Mesendoderm (in vitro differentiated cells): ENCODE measurements at places on chromosomes 1 and 21.

GRCh38 chr1:223135176-223135942 is 7.7 kb downstream of the TLR5 start:
- no peaks in the 10 kb centered on the region for H3K36me3 ChIP-seq
- no peaks in the 10 kb centered on the region for H3K27me3 ChIP-seq
- peaks cover 7% of the 10 kb centered on the region for H3K4me1 ChIP-seq
- H3K4me3 ChIP-seq = no peak overlapping the region
- DNase-seq = no peak

GRCh38 chr21:15908187-15908586 is 178.4 kb downstream of the USP25 start:
- no peaks in the 10 kb centered on the region for H3K4me1 ChIP-seq
- H3K36me3 ChIP-seq = no peaks in the 10 kb centered on the region
- no peak overlapping the region for H3K27ac ChIP-seq
- no peak for DNase-seq
- H3K4me3 ChIP-seq = no peak overlapping the region
- no peaks in the 10 kb centered on the region for H3K27me3 ChIP-seq

DNA sequence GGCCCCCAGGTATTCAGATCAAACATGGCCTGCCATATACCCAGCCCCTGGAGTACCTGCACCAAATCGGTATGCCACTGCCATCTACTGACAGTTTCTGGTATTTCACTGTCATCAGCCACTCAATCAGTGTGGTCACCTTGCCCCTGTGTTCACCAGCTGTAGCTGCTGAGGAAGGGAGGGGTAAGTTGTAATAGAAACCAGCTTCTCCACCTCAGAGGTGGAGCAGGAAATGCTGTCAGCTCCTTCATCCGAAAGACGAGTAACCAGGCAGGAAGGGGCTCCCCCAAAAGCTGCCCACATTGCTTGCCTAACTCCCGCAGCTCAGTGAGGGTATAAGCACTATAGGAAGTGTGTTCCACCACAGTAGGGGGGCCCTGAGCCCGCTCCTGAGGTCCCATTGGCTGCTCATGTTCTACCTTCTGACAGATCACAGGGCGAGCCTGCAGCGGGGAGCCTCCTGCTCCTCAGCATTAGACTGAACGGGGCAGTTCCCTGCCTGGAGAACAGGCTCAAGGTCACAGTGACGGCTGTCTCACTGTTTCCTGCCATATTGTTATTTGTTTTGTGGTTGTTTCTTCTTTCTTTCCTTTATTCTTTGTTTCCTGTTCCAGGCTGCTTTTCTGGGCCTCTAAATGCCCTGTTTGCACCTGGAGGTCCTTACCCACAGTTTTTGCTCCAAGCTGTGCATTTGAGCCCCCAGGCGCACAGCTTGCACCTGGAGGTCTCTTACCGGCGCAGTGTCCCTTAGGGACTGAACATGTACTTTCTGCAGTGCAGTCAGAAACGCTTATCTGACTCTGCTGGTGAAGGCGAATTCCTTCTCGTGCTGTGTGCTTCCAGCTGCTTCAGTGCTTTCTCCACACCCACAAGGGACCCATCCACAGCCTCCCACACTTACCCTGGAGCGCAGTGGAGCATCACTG is 1638.3 kb downstream of the MRPL39 start:
- H3K36me3 ChIP-seq = no peaks in the 10 kb centered on the region
- no peak overlapping the region for H3K4me3 ChIP-seq
- DNase-seq = peak; percentile 89

DNA sequence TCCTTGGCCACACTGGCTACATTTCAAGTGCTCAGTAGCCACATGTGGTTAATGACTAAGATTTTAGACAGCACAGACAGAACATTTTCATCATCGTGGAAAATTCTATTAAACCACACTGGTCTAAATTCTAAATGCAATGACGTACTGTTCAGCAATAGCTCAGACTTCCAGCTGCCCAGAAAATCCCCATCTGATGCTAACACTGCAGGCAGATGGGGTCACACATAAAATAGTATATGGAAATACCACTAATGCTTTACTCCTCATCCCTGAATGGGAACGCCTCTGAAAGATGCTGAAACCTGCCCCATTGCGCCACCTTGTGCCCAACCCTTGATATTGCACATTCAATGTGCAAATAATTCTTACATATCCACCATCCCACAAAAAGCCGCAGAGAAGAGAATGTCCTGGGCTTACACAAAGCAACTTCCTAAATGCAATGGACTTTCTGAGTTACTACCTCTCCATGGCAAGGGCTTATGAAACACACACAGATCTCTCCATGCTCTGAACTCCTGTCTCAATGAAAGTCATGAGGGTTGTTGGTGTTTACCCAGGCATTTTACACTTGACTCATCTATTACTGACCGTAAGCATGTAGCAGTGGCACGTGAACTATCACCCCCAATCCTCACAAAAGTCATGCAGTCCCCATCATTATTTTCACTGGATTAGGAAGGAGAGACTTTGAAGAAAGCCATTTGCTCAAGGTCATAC is 20.3 kb upstream of the SLC5A9 start:
- H3K36me3 ChIP-seq = no peaks in the 10 kb centered on the region
- H3K4me1 ChIP-seq = peaks cover 7% of the 10 kb centered on the region
- H3K27me3 ChIP-seq = no peaks in the 10 kb centered on the region
- DNase-seq = peak; percentile 69
- no peak overlapping the region for H3K27ac ChIP-seq
- no peak overlapping the region for H3K4me3 ChIP-seq

GRCh38 chr1:73411479-73411878 is 786.5 kb downstream of the LRRIQ3 start:
- H3K4me1 ChIP-seq = no peaks in the 10 kb centered on the region
- H3K27ac ChIP-seq = no peak overlapping the region
- no peak overlapping the region for H3K4me3 ChIP-seq
- H3K27me3 ChIP-seq = no peaks in the 10 kb centered on the region
- no peaks in the 10 kb centered on the region for H3K36me3 ChIP-seq
- no peak for DNase-seq

- H3K36me3 ChIP-seq = no peaks in the 10 kb centered on the region
- DNase-seq = no peak
- H3K27me3 ChIP-seq = no peaks in the 10 kb centered on the region
Measured at GRCh38 chr1:117162816-117163215, 41.3 kb upstream of the TRIM45 start.

DNA sequence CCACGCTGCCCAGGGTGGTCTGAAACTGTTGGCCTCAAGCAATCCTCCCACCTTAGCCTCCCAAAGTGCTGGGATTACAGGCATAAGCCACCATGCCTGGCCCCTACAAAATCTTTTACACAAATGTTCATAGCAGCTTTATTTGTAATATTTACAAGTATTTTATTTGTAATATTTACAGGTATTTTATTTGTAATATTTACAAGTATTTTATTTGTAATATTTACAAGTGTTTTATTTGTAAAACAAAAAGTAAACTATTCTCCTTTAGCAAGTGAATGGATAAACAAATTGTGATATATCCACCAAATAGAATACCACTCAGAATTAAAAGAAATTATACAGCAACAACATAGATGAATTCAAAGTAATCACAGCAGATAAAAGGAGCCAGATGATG is 11.4 kb upstream of the FNBP1L start:
- H3K4me3 ChIP-seq = no peak overlapping the region
- no peaks in the 10 kb centered on the region for H3K36me3 ChIP-seq
